Activated naive CD8-positive, alpha-beta T cell treated with anti-CD3 and anti-CD28 coated beads, Interleukin-2, amount 50 U/mL, for 16 hours (primary cell): ENCODE measurements at places on chromosomes 12 and 14.

DNA sequence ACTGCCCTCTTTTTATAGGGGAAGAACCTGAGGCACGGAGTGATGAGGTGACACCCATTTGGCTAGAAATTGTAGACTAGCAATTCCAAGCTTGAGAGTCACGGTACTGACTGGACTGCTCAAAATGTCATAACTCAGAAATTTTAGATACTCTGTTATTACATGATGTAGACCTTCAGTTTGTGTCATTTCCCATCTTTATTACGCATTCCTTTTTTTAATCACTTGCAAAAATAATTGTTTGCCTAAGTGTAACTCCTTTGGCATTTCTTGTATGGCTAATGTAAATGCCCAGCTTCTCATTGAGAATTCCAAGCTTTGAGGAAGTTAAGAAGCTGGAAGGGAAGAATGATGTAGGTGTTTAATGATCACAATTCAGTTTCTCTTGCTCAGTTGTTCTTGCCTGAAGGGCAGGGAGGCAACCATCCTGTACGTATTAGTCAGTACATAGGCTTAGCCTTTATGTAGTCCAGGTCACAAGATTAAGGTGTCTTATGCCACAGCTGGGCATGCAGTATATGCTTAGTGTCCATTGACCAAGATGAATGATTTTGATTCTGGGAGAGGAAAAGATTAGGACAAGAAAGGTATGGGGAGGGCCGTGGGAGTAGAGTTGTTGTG is 68.2 kb upstream of the EVL start:
- no peak for DNase-seq

DNA sequence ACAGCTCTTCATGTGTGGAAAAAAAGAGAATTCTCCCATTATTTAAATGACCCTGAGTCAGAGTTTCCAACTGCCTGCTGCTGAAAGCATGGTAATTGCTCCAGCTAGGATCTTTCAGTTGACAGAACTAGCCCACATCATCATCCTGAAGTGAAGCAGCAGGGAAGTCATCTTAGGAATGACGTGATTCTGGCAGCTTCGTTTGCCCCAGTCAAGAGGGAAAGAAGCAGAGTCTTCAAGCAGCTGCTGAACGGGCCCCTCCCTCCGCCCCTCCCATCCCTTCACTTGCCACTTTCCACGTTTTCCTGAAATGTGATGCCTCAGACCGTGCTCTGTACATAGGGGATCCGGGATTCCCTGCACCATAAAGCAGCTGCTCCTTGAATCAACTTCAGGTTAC is 455.0 kb upstream of the TMEM132C start:
- DNase-seq: no peak

- DNase-seq: no peak
These were observed 790.8 kb upstream of the TBX3 start for GRCh38 chr12:115474539-115475353.

GRCh38 chr12:9331218-9331626 is 123.0 kb upstream of the PZP start:
- DNase-seq: peak; percentile 23

DNA sequence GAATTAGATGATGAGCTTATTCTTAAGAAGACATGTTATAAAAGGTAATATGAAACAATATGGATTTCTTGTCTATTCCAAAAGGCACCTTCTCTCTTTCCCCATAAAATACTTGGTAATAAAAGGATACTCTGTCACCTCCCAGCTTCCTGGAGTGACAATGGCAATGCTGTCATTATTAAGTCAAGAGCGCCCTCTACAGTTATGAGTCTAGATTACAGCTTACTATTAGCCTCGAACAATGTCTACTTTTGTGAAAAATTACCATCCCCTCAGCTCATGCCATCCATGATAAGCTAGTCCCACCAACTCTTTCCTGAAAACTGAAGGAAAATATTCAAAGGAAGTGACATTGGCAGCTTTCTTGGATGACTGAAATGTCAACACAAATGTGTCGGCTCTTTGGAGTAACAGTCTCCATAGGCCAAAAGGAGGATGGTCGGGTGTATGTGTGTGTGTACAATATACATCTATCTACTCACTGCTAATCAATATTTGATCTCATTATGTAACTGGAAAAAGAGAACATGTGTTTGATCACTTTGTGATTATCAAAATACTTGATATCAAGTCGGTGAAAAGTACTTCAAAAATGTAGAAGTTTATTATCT is 48.7 kb upstream of the CDKN3 start:
- no peak for DNase-seq

DNA sequence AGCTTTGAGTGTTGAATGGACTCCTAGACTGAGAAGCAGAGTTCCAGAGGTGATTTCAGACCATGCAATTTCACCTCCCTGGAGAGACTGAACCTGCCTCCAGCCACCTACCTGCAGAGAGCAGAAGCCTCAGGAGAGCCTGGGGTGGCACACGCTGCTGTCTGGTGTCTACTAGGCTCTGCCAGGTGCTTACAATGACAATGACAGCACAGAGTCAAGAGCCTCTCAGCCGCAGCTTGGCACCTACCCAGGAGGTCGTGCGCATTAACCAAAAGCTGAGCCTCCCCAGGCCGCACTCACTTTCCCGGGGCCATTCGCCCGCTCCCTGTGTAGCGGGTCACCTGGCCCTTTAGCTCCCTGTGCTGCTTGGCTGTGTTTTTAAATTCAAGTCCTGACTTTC is 63.2 kb downstream of the TESC start:
- DNase-seq: no peak

- no peak for DNase-seq
These were observed 6.5 kb downstream of the CERS5 start for GRCh38 chr12:50160643-50161042.

DNA sequence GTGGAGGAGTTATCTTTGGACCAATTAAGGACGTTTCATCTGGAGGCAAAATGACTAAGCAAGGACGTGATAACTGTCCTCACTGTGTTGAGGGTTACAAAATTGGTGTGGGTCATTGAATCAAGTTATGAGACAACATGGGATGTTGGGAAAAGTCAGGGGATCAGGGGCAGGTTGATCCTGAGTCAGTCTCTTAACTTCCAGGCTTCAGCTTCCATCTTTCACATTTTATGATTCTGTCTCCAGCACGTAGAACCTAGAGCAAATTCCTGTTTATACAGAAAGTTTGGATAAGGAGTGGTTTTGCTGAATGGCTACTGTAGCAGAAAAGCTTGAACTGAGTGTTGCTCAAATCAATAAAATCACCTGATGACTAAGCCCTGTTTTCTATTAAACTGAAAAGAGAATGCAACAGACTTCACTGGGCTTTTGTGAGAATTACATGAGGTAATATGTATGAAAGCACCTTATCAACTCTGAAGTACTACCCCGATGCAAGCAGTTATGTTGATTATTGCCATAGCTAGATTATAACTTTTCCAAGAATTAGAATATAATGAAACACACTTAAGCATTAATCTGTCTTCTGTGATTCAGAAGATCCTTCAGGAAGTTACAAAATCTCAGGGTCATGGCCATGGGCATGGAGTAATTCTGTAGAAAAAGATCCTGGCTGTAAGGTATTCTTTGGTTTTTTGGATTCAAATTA is 184.8 kb downstream of the ETV6 start:
- DNase-seq: no peak

DNA sequence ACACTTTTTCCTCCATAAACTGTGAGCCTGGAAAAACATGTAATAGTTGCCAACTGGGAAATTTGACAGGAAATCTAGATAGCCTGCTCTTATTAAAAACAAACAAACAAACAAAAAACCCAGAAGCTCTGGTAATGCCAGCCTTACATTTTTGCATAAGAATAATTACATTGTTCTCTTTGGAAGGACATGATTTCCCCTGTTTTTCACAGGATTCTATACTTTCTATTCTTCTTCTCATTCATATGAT is 137.9 kb downstream of the AEBP2 start:
- DNase-seq: no peak

DNA sequence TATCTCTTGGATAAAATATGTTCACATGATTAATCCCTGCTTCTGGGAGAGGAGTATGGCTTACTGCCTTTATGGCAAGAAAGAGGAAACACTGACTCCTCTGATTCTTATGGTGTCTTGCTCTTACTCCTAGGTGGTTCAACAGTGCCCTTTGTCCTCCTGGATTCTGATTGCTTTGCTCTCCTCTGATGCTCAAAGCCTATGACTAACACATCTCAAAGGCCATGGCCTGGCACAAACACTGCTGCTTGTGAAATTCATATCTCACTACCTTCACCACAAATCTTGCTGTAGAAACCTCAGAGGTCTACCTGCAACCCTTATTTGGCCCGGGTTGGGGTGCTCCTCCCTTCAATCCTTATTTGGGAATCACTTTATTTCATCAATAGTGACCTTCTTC is 217.2 kb downstream of the C12orf50 start:
- DNase-seq: no peak

- DNase-seq: no peak
These were observed 42.7 kb upstream of the TMEM132C start for GRCh38 chr12:128224226-128224625.

DNA sequence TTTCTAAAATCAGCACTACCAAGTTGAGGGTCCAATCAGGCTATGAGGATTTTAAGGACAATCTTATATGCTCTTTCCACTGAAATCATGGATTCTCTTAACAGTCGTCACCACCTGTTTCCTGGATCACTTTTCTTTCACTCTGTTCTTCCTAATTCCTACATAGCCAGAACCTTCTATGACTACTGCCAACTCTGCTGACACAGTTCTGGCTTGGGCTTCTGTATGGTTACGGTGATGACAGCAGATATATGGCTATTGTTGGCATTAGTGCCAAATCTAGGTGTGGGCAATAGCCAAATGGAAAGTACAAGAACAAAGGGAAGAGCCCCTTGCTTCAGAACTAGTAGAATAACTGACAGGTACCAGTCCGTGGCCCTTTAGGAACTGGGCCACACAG is 124.0 kb downstream of the ARID2 start:
- DNase-seq: no peak

DNA sequence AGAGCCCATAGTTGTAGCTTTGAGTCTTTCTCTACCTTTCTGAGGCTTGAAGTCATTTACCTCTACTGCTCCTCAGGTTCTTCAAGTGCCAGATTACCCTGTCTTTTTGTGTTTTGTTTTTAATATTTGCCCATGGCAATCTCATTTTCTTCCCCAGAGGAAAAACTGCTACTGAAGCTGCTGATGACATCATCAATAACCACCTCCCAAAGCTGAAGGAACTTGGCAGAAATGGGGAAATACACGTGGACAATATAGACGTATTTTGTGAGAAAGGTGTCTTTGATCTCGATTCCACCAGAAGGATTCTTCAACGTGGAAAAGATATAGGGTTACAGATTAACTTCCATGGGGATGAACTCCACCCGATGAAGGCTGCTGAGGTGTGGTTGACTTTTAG is 17.1 kb downstream of the AMDHD1 start:
- no peak for DNase-seq

- DNase-seq: no peak
These were observed 152.5 kb upstream of the BTG1 start for GRCh38 chr12:92297932-92298696.

GRCh38 chr12:120102189-120103043 is 14.1 kb downstream of the RAB35 start:
- no peak for DNase-seq

- DNase-seq: no peak
These were observed 32.3 kb downstream of the MED13L start for GRCh38 chr12:116245189-116245588.

- DNase-seq: no peak
These were observed 40.6 kb downstream of the CHGA start for GRCh38 chr14:92963301-92964123.

DNA sequence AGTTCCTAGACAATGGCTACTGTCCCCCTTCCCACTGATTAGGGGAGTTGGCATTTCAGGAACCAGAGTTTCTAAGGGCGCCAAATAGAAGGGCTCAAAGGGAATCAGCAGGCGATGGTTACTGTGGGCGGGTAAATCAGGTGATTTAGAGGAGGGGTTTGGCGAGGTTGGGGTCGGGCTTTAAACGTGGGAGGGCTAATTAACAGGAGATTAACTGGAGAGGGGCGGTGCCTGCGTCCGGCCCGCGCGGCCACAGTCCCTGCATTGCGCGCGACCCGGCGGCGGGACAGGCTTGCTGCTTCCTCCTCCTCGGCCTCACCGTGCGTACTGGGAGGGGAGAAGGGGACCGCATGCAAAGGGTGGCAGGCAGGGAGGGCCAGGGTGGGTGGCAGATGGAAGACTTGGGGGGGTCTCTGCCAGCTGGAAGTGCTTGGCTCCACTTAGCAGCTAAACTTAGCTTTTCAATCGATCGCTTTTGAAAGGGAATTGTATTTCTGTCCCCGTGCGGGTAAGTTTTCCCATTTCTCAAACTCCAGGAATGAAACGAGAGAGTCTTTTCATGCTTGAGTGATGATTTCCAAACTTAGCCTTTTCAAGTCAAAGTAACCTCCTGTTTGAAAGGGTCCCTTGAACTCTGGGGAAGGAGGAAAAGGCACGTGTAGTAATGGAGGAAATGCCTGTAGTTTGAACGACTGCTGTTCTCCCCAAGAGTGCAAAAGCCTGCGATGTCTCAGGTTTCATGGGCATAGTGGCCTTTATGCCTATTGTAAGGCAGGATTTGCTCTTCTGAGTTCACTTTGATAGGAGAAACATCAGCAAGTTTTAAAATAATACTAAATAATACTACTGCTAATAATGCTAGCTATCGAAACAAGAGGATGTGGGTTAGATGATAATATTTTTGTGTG is at the start of gene MGST1:
Gene MGST1, plus strand, starts transcription at position 255 of the 908 bp plus-strand sequence. CDS start 6,608 bp downstream, outside the sequence.
- DNase-seq: no peak

DNA sequence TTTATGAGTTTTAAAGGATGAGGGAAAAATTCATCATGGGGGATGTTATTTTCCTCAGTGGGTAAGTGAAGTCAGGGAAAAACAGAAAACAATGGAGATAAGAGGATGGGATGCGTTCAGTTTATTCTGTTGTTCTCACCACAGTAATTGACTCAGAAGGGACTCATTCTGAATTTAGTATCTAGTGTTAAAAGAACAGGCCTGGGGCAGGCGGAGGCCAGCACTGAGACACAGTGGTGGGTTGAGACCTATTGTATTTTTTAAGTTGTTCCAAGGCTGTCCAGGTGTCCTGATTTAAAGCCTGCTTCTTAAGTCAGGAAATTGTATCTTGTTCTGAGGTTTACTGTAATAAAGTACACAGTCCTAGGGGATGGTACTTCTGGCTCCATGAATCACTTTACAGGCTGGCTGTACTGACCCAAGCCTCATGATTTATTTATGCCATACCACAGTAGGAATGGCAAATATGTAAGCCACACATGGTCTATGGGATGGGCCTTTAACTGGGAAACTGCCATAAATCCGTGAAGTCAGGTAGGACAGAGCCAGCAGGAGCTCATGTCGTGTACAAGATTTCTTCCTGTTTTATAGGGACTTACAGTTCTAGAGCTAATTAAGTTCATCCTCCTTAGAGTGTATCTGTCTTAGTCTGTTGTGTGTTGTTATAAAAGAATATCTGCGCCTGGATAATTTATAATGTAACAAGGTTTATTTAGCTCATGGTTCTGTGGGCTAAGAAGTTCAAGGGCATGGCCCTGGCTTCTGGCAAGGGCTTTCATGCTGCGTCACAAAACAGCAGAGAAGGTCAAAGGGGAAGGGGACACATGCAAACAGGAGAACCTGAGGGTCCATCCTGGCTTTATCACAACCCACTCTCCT is 244.1 kb downstream of the FBXL14 start:
- DNase-seq: no peak

GRCh38 chr14:89221109-89221810 is 195.8 kb downstream of the FOXN3 start:
- no peak for DNase-seq
